ENCODE measurements at places on chromosomes 2 and 18. TPM values are rescaled to one million over a fixed set of nuclear protein-coding genes. Genes with fewer than 3 reads are reported as not detected.

TNFAIP6 gene
- 25.2 TPM for total RNA-seq

SLC11A1 gene
- 0.19 TPM for total RNA-seq

PLA2R1 gene
- 50.0 TPM for total RNA-seq

PDCL3 gene
- total RNA-seq: 18.7 TPM

FAM161A gene
- total RNA-seq: 1.8 TPM

SPC25 gene
- 3.9 TPM for total RNA-seq

KANSL1L gene
- 21.4 TPM for total RNA-seq

ADCYAP1 gene
- 0.53 TPM for total RNA-seq

PRSS56 gene
- total RNA-seq: not detected
